Amniotic stem cell (primary cell): ENCODE measurements at places on chromosomes 2 and 18.
A peak's percentile ranks its signal among the peaks of the same experiment; 100 is the strongest.

DNA sequence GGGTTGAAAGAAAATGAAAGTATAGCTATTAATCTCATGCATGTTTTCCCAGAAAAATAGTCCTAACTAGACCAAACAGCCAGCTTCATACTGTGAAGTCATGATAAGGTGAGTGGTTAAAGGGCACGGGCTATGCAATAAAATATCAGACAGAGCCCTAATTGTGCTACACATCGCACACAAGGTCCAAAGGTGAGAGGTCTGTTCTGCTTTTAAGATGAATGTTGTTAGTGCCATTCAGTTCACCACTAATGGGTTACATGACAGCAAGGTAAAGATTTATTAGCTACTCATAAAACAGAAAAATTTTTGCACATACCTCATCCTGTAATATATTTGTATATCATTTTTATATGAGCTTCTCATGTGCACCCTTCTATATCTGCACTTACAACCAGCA, 105.0 kb upstream of the STK17B start:
- DNase-seq: no peak

GRCh38 chr2:118539290-118539689, 308.2 kb downstream of the EN1 start:
- DNase-seq: no peak

- DNase-seq: peak; percentile 65
Measured at GRCh38 chr2:178891265-178891958, 84.2 kb upstream of the TTN start.

GRCh38 chr2:199940373-199940772, 14.9 kb downstream of the TYW5 start:
- DNase-seq: no peak

DNA sequence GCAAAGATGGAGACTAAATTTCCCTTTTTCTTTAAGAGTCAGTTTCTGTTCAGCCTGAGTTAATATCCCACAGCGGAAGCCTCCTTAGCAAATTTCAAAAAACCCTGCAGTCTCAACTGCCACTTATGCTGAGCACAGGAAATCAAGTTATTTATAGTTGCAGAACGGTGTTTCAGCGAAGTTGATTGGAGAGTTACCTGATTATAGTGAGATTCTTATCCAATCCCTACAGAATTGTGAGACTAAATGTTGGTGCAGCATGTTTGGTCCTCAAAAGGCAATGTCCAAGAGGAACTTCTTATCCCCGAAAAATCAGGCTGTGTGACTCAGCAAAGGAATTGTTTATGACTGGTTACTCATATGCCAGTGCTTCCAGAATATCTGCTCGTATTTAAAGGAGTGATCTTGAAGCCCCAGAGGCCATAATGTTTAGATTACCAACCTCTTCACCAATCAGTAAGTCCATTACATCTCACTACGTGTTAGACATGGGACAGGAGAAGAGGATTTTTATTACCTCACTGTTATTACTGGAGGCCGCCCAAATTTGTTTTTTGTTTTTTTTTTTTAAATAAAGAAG, 67.9 kb downstream of the LRRFIP1 start:
- peak; percentile 89 for DNase-seq

DNA sequence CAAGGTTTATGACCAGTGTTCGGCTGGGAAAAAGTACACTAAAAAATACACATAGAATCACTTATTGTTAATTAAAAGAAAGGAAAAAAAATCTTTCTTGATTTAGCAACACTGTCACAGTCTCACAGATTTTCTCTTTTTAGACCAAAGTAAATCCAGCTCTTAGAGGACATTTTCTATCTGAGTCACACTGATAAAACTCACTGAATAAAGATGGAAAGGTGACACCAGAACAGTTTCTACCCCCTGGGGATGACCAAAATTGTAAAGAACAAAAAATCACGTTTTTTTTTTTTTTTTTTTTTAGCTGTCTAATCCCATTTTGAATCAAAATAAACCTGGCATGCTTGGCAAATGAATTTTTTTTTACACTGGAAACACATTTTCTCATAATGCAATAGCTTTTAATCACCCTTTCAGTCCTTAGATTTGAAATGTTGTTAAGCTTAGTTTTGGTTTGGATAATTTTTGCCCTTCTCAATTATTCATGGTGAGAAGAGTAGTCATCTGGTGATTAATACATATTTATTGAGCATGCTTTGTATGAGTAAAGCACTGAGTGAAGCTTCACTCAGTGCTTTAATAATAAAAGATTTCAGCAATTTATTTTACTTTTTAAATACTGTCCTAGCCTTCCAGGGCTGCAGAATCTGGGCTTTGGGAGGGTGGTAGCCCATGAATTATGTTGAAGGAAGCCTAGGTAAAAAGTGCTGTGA, 886.3 kb downstream of the SLC4A3 start:
- no peak for DNase-seq

- DNase-seq: no peak
Measured at GRCh38 chr18:8471372-8471771, 137.9 kb upstream of the RAB12 start.

- DNase-seq: no peak
Measured at GRCh38 chr18:33161131-33161530, 279.4 kb downstream of the CCDC178 start.
